ENCODE measurements at places on chromosomes 7 and 10. TPM values are rescaled to one million over a fixed set of nuclear protein-coding genes. Genes with fewer than 3 reads are reported as not detected.

GRCh38 chr10:6114805-6115341 is 26.0 kb downstream of the RBM17 start:
- no peaks in the 10 kb centered on the region for H3K36me3 ChIP-seq
- peak; percentile 39 for ATAC-seq
- peak overlapping the region; percentile 43 for H3K27ac ChIP-seq
- H3K27me3 ChIP-seq: no peaks in the 10 kb centered on the region
- H3K4me1 ChIP-seq: no peaks in the 10 kb centered on the region

GRCh38 chr7:66413379-66414114 is 208.4 kb downstream of the TPST1 start:
- H3K4me3 ChIP-seq: peak overlapping the region; percentile 59
- H3K27ac ChIP-seq: peak overlapping the region; percentile 62
- H3K4me1 ChIP-seq: peaks cover 6% of the 10 kb centered on the region
- no peaks in the 10 kb centered on the region for H3K27me3 ChIP-seq
- peak; percentile 85 for ATAC-seq
- H3K36me3 ChIP-seq: no peaks in the 10 kb centered on the region

The ERVW-1 gene
- total RNA-seq: not detected

The DPYSL4 gene
- 2.6 TPM for total RNA-seq

GRCh38 chr7:92778972-92779371 is 57.4 kb downstream of the CDK6 start:
- ATAC-seq: peak; percentile 81
- no peak overlapping the region for H3K4me3 ChIP-seq
- H3K27me3 ChIP-seq: no peaks in the 10 kb centered on the region
- H3K4me1 ChIP-seq: peaks cover 18% of the 10 kb centered on the region

GRCh38 chr10:129675027-129675769 is 208.2 kb downstream of the MGMT start:
- no peaks in the 10 kb centered on the region for H3K27me3 ChIP-seq
- H3K36me3 ChIP-seq: no peaks in the 10 kb centered on the region
- H3K4me3 ChIP-seq: no peak overlapping the region
- H3K4me1 ChIP-seq: no peaks in the 10 kb centered on the region
- H3K27ac ChIP-seq: no peak overlapping the region

The TACC2 gene
- 86.5 TPM for total RNA-seq

The NACAD gene
- total RNA-seq: 6.0 TPM

DNA sequence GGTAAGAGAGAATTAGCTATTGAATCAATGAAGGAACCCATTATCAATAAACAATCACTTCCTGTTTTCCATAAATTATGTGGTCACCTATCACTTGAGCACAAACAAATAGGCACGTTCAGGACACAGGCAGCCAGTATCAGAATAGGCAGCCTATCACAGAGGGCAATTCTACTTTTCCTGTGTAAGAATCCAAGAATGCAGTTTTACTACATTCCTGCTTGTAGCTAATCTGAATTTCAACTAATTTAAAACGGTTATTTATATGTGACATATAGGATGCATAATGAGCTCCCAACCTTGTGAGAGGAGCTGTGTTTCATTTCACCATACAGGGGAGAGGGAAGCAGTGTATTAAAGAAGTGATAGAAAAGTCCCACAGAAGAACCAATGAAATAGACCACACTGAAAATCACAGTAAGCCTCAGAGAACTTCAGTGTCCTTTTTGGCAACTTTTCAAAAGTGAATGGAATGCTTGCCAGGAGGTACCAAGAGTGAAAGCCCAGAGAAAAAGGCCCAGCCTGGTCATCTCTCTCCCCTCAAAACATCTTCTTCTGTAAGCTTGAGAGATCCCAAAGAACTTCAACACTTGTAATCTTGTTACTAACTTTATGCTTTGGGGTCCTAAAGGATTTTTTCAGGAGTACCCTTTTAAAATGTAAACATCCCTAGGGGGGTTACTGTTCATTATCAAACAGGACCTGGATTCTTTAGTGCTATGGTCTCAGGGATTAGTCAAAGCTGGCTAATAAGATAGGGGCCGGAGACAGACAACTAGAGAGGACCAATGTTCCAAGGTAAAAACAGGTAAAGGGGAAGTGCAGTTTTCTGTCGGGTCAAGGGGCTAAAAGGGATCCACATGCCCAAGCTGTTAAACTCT is 1.3 kb downstream of the IMMP2L start:
- peak overlapping the region; percentile 76 for H3K4me3 ChIP-seq
- H3K27ac ChIP-seq: peak overlapping the region; percentile 90
- no peaks in the 10 kb centered on the region for H3K36me3 ChIP-seq
- peaks cover 38% of the 10 kb centered on the region for H3K4me1 ChIP-seq
- ATAC-seq: no peak

- ATAC-seq: no peak
- peaks cover 22% of the 10 kb centered on the region for H3K27me3 ChIP-seq
- H3K4me1 ChIP-seq: no peaks in the 10 kb centered on the region
- no peak overlapping the region for H3K27ac ChIP-seq
- no peak overlapping the region for H3K4me3 ChIP-seq
Measured at GRCh38 chr7:2947058-2947780, 96.4 kb downstream of the CARD11 start.

DNA sequence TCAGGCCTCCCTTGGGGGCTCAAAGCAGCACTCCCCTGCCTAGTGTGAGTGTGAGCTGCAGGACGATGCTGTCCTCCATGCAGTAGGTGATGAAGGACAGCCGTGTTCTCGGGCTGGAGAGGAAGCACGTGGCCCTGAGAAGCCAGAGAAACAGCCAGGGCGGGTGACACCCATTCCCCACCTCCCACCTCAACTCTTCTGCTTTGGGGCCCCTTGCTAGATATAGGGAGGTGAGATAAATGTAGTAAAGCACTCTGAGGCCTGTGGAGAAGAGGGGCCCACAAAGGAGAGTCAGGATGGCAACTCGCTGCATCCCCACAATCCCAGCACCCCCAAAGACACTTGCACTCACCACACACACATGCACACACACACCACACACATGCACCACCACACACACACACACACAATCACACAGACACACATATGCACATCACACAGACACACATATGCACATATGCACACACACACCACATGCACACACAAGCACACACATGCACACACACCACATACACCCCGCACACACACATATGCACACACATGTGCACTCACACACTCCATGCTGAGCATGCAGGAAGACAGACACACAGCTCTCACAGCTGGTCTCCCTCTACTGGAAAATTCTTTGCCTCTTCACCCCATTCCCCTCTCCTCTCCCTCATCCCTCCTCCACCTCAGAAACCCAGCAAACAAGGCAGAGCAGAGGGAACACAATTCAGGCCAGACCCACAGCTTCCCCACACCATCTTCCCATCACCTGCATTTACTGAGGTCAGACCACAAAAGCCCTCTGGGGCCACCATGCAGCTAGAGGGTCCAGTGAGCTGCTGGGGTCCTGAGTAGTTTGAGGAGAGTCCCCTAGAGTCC is 30.5 kb downstream of the ANXA8 start:
- ATAC-seq: no peak
- H3K27me3 ChIP-seq: no peaks in the 10 kb centered on the region
- H3K4me1 ChIP-seq: no peaks in the 10 kb centered on the region

DNA sequence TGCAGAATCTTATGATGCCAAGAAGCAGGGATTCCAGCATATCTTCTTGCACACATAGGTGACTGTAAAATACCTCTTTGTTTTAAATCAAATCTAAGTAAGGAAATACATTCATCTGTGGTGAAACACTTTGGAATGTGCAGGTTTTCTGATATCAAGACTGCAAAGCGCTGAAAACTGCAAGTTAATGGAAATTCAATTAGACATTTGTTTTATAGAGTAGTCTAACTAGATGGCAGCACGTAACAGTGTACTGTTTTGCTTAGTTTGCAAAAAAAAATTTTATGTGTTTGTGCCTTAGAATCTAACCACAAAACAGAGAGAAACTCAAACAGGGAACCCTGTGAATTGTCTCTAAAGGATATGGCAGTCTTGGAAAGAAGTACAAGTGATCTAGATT is 259.2 kb downstream of the HDAC9 start:
- H3K4me3 ChIP-seq: no peak overlapping the region
- H3K36me3 ChIP-seq: no peaks in the 10 kb centered on the region
- H3K4me1 ChIP-seq: no peaks in the 10 kb centered on the region
- H3K27me3 ChIP-seq: no peaks in the 10 kb centered on the region
- ATAC-seq: no peak
- no peak overlapping the region for H3K27ac ChIP-seq

DNA sequence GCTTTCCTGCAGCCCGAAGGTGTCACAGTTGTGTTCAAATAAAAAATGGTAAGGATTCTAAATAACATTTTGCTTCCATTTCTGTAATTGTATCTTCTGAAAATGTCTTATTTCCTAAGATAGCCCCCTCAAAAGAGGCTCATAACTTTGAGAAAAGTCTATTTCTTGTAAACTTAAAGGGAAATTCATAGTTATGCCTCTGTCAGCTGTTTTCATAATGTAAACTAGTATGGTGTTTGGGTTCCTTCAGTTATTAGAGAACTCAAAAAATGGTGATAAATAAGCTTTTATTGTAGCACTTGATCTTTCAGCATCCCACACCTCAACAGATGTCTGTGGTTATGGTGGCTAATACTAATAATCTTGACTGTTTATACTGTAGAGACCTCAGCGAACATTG is 57.1 kb downstream of the KLHDC10 start:
- no peak for ATAC-seq
- H3K27ac ChIP-seq: no peak overlapping the region
- no peaks in the 10 kb centered on the region for H3K27me3 ChIP-seq
- peaks cover 83% of the 10 kb centered on the region for H3K36me3 ChIP-seq
- no peak overlapping the region for H3K4me3 ChIP-seq
- H3K4me1 ChIP-seq: peaks cover 20% of the 10 kb centered on the region

The GHRHR gene
- total RNA-seq: not detected

Measured in gastroesophageal sphincter (tissue), 4 donors.